ENCODE measurements at places on chromosomes 5 and 9.

GRCh38 chr9:130522233-130522808, 57.1 kb upstream of the FUBP3 start:
- DNase-seq, result no peak

GRCh38 chr5:95810305-95811125, 12.0 kb downstream of the GLRX start:
- DNase-seq, result no peak

DNA sequence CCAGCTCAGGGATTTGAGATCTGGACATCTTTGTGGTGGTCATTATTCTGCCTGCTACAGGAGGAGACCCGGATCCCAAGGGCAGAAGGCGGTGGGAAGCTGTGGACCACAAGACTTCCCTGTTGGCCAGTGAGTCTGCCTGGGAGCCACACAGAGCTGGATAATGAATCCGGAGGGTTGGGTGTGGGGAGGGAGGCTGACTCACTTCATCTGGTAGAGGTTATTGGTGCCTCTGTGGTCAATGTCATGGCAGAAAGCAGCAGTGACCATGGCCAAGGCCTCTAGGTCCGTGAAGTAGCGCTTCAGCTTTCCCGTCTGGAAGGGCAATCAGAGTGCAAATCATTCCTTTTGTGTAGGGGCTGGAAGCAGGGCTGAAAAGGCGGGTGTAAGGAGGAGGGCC, 58.5 kb downstream of the PDE6A start:
- peak; percentile 66 for DNase-seq

GRCh38 chr9:79492092-79493009, 79.4 kb upstream of the TLE4 start:
- DNase-seq, result no peak

- DNase-seq, result no peak
Measured at GRCh38 chr9:83183621-83184020, 120.7 kb upstream of the RASEF start.

GRCh38 chr5:95216136-95216955, 68.5 kb downstream of the MCTP1 start:
- DNase-seq, result no peak

DNA sequence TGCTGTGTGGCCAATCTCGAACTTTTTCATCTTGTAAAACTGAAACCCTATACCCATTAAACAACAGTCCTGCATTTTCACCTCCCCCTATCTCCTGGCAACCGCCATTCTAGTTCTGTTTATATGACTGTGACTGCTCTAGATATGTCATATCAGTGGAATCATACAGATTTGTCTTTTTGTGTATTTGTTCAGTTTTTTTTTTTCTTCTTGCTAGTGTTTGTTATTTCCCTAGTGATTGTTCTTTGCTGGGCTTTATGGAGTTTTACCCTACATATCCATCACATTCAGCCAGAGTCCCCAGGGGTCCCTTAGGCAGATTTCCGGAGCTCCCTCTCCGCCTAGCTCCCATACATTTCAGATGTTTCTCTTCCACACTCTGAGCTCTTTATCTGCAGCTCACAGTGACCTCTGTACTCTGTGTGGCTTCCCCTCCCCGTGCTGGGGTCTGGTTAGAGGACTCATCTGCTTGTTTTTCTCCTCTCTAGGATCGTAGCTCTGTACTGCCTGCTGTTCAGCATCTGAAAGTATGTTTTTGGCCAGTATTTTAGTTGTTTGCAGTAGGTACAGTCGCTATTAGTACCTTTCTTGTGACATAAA, 25.1 kb upstream of the CARTPT start:
- no peak for DNase-seq

- no peak for DNase-seq
Measured at GRCh38 chr9:16884952-16885513, 14.6 kb upstream of the BNC2 start.
